ENCODE measurements at places on chromosomes 1 and 21.

- no peak for DNase-seq
These were observed 7.7 kb upstream of the LMNA start for GRCh38 chr1:156106624-156107488.

GRCh38 chr1:92958203-92958970 lies 2.9 kb downstream of the DIPK1A start:
- DNase-seq, result no peak

DNA sequence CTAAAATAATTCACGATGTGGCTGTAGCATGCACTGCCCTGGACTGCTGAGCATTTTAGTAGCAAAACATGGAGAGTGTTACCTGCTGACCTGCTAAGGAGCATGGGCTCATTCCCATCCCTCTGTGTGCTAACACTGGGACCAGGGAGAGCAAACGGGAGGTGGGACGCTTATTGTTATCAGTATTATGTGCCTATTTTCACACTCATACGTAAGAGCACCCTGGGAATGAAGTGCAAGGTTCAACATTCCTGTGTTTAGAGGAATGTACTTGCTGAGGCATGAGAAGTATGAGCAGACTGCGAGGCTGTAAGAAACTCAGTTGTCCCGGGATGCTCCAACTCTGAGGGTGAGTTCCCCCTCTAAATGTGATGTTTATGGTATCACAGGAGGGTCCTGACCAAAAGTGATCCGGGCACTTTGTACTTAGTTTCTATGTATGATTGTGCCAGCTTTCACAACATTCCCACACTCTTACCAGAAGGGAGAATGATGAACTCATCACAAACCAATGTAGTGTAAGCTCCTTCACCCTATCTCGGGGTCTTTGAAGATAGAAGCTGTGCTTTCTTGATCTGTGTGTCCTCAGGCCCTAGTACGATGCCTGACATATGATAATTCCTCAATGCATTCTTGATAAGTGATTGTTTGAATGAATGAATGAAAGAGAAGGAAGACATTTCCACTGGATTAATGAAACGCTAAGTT lies 164.8 kb downstream of the KCNJ6 start:
- DNase-seq, result no peak

DNA sequence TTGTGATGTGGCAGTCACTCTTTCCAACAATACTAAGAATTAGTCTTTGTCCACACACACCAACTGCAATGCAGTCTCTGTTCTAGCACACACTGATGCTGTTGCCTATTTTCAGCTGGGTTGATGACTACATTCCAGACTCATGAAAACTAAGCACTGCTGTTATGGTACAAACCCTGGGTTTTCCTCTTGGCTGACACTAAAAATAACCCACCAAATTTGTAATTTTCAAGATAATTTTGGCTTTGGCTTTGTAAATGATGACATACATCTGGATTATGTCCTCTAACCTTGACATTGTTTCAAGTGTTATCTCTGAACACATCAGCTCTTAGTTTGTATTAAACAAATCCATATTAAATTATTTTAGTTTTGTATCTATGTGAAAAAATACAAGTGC lies 444.8 kb downstream of the PTPRC start:
- DNase-seq, result no peak

GRCh38 chr1:66446261-66447001 lies 87.5 kb upstream of the SGIP1 start:
- DNase-seq, result peak; percentile 82

- DNase-seq, result peak; percentile 51
These were observed 179.2 kb downstream of the ATG4C start for GRCh38 chr1:62962901-62963776.

GRCh38 chr1:96554364-96554763 lies 167.2 kb upstream of the PTBP2 start:
- DNase-seq, result no peak

- no peak for DNase-seq
These were observed 159.2 kb downstream of the GALNT2 start for GRCh38 chr1:230226007-230226800.

GRCh38 chr1:223219846-223220610 lies 77.0 kb upstream of the TLR5 start:
- no peak for DNase-seq

DNA sequence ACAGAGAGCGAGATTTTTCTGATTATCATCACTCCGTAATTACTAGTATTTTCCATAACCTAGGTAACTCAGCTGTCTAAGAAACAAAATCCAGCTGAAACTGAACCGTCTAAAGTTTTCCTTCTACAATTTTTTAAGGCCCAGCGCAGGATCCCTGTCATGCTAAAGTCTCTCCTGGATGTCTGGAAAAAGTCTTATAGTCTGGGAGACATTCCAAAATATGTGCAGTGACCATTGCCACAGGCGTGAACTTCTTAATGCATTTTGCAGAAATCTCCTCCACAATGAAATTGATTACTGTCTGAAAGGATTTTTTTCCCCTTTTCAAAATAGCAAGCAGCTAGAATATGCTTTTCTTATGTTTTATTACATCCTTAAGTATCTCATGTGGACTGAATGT lies 209.3 kb upstream of the C1orf105 start:
- DNase-seq, result no peak

- peak; percentile 97 for DNase-seq
These were observed 2.5 kb upstream of the MEF2D start for GRCh38 chr1:156502894-156503697.

DNA sequence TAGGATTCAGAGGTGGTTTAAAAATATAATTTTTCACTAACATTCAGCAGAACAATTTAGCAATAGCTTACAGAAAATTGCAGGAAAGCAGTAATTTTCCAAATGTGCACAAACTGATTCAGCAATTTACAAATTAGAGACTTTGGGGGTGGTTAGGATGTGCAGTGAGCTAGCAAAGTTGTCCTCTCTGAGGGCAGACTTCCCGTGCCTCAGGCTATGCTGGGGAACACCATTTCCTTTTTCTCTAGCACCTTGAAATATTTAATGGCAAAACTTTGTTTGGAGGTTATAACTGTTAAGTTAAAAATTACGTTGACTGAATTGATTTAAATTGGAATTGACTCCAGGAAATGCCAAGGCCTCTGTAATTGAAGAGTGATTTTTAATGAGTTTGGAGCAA lies 258.9 kb downstream of the PTBP2 start:
- no peak for DNase-seq

GRCh38 chr1:109644670-109645069 lies 11.2 kb upstream of the GSTM4 start:
- DNase-seq, result no peak

- DNase-seq, result no peak
These were observed 213.0 kb downstream of the COL24A1 start for GRCh38 chr1:85943526-85943925.

DNA sequence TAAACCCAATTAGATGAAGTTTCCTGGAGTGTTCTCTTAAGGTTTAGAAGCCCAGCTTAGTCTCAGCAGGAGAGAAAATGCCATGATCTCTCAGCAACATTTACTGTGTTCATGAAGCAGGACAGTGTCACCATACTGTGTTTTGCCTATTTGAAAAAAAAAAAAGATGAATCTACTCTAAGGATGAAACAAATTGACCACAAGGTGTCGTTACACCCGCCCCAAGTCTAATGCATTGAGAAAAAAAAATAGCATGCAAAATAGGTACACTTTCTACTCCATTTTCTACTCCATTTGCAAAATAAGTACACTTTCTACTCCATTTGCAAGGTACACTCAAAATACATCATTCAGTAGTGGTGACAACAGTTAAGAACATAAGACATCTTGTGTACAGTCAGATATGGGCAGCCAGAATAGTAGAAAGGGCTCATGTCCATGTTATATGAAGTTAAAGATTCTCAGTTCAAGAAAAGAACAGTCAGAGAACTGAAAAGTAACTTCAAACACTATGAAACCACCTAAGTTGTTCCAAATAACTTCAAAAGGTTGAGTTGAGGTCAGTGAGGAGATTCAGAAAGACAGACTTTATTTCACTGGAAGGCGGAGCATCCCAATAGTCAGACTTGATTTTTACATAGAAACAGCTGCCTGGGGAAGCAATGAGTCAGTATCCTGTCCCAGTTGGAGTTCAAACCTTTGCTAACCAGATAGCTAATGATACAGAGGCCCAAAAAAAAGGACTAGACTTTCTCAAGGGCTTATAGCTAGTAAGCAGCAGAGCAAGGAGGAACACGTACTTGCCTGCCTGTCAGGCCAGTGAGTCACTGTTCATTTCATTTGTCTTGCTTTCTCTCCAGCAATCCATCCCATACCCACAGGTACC lies 13.3 kb downstream of the PLPPR5 start:
- peak; percentile 86 for DNase-seq

DNA sequence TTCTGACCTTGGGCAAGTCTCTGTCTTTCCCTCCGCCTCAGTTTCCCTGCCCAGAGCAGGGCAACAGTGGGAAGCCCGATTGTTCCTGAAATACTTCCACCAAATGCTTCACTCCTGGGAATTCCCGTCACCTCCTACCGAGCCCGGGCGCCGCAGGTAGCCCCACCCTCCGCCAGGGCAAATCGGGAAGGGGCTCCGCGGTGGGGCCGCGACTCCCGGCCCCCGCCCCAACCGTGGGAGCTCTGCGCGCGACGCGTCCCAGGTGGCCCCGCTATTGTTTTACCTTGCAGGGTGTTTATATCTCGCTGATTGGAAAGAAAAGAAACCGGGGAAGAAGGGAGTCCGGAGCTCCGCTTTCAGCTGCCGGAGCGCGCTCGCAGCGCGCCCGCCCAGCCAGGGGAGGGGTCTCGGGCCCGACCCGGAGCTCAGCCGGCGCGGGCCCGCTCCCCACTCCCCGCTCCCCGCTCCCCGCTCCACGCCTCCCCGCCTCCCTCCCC lies 407 bp downstream of the IGSF3 start:
- DNase-seq, result no peak

GRCh38 chr1:145980457-145980994 lies 15.9 kb downstream of the TXNIP start:
- DNase-seq, result no peak

DNA sequence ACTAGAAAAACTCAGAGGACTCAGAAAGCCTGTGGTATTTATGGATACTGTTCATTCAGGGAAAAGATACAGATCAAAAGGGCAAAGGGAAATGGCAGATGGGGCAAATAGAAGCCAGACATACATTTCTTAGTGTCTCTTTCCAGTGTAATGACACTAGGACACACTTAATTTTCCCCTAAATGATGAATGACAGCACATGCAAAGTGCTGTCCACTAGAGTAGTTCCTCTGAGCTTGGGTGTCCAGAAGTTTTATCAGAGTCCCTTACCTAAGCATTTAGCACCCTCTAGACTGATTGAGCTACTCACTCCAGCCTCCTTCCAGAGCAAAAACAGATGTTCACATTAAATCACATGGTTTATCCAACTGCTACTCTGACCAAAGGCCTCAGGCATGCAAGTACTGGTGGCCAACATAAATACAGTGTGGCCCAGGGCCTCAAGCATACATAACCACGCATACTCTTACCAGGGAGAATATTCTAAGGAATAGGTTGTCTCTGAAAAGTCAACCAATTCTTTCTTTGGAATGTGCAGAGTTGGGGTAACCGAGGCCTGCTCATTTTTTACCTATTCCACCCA lies 166.9 kb downstream of the NCAM2 start:
- DNase-seq, result peak; percentile 69

GRCh38 chr1:6330410-6330911 lies 63.1 kb downstream of the ACOT7 start:
- DNase-seq, result peak; percentile 37

DNA sequence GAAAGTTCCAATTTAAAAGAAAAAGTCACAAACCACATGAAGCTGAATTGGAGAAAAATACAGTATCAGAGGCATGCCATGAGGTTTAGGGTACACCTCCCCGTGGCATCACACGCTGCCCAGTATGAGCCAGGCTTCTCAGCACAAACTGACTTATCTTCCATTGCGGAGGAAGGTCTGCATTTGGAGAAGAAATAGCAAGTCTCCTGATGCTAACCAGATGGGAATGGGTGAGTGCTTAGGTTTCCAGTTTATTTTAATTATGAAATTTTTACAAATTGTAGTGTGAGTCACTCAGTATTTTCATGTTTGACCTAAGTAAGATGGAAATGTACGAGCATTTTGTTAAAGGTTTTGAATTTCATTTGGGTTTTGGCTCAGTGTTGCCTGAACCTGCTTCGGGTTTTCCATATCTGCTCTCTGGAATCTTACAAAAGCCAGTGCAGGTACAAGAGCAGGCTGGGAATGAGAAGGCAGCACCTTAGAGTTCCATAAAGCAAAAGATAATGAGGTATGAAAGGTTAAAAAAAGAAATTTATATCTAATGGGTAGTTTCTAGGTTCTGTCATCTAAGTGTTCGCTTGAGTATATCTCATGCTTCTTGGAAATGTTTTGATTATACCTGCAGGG lies 213.9 kb downstream of the PATJ start:
- DNase-seq, result no peak

GRCh38 chr21:34967509-34968289 lies 81.4 kb downstream of the RUNX1 start:
- peak; percentile 64 for DNase-seq

DNA sequence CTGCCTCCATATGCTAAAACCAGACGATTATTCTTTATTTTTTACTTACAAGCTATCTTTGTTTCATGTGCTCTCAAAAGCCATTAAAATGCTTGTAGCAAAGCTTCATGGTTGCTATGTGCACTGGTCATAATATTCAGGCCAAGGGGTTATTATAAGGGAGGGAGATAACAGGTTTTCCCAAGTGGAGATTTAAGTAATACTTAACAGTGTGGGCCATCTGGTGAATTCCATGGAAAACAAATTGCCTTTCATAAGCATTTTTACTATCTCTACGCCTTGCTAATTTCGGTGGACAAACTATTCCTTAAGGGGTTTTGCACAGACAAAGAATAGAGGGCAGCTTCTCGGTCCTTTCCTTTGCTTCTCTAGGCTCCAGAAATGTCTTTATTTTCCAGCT lies 137.8 kb downstream of the NUF2 start:
- DNase-seq, result no peak

- DNase-seq, result no peak
These were observed 32.4 kb downstream of the SLAMF1 start for GRCh38 chr1:160614410-160614809.

DNA sequence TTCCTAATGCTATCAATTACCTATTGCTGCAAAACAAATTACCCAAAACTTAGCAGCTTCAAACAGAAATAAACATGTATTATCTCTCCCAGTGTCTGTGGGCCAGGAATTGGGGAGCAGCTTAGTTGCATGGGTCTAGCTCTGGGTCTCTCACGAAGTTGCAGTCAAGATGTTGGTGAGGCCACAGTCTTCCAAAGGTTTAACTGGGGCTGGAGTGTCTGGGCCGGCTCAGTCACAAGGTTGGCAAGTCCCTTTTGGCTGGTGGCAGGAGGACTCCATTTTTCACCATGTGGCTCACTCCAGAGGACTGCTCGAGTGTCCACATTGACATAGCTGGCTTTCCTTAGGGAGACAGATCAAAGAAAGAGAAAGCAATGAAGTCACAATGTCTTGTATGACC lies 5.0 kb upstream of the LRP8 start:
- DNase-seq, result no peak

GRCh38 chr1:99595441-99595840 lies 50.5 kb upstream of the PALMD start:
- no peak for DNase-seq

DNA sequence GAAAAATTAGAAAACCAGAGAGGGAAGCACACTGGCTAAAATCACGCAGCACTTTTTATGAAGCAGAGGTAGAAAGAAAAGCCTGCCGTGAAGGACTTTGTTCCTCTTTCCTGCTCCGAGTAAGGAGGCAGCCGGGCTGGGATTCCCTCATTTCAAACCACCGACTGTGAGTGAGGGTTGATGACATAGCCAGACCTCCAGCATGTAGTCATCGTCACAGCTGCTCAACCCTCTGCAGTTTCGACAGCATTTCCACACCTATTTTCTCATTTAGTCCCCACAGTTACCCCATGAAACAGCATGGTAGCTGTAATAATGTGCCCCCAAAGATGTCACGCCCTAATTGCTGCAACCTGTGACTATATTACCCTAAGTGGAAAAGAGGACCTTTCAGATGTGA lies 35.3 kb downstream of the FCRL5 start:
- DNase-seq, result no peak

- no peak for DNase-seq
These were observed 94.6 kb downstream of the IGSF21 start for GRCh38 chr1:18201997-18202719.

Measured in ELR (cell line).